ENCODE measurements at places on chromosomes 7 and 10.

- DNase-seq, result no peak
These were observed 102.3 kb upstream of the ARHGAP21 start for GRCh38 chr10:24826009-24826408.

DNA sequence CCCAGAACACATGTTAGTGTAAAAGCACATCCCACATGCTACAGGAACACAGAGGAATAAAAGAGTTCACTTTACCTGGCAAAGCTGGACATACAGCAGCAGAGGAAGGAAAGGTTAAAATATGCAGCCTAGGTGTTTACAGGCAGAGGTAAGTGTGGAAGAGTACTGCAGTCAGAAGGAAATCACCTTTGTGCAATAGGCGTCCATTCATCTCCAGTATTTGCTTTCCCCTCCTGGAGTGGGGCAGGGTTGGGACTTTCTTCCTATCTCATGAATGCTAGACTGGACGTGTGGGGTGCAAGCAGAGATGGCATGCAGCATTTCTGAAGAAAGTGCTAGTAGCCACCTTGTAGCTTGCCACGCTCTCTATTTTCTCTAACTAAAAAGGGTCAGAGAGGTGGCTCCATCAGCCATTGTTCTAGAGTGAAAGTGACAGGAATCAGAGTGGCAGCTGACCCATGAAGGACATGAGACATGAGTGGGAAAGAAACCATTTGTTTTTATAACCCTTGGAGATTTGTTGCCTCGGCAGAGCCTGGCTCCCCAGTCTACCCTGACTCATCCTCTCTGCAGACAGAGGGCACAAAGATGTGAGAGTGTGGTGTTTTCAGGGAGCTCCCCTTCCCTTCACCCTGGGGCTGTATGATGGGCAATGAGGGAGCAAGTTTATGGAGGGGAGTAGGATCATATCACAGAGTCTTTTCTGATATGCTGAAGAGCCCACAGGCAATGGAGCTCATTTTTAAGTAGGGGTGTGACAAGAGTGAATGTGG lies 101.2 kb upstream of the SEC61G start:
- no peak for DNase-seq

GRCh38 chr10:42809676-42810075 lies 27.1 kb downstream of the BMS1 start:
- no peak for DNase-seq

DNA sequence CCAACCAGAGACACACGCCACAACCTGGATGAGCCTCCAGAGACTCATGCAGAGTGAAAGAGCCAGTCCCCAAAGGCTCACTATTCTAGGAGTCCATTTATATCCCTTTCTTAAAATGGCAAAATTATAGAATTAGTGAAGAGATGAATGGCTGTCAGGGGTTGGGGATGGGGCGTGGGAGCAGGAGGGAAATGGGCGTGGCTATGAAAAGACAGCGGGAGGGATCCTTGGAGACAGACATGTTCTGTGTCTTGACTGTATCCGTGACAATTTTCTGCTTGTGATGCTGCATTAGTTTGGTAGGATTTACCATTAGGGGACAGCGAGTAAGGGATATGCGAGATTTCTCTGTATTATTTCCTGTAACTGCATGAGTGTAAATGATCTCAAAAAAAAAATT lies 33.0 kb downstream of the FAM53B start:
- DNase-seq, result no peak

GRCh38 chr10:48509974-48510692 lies 94.7 kb downstream of the ARHGAP22 start:
- DNase-seq, result no peak

- DNase-seq, result no peak
These were observed 285.0 kb downstream of the MALRD1 start for GRCh38 chr10:19333631-19334030.

- DNase-seq, result no peak
These were observed 52.5 kb upstream of the SPOCK2 start for GRCh38 chr10:72140850-72141249.

GRCh38 chr7:153566324-153566723 lies 485.9 kb upstream of the DPP6 start:
- DNase-seq, result no peak

DNA sequence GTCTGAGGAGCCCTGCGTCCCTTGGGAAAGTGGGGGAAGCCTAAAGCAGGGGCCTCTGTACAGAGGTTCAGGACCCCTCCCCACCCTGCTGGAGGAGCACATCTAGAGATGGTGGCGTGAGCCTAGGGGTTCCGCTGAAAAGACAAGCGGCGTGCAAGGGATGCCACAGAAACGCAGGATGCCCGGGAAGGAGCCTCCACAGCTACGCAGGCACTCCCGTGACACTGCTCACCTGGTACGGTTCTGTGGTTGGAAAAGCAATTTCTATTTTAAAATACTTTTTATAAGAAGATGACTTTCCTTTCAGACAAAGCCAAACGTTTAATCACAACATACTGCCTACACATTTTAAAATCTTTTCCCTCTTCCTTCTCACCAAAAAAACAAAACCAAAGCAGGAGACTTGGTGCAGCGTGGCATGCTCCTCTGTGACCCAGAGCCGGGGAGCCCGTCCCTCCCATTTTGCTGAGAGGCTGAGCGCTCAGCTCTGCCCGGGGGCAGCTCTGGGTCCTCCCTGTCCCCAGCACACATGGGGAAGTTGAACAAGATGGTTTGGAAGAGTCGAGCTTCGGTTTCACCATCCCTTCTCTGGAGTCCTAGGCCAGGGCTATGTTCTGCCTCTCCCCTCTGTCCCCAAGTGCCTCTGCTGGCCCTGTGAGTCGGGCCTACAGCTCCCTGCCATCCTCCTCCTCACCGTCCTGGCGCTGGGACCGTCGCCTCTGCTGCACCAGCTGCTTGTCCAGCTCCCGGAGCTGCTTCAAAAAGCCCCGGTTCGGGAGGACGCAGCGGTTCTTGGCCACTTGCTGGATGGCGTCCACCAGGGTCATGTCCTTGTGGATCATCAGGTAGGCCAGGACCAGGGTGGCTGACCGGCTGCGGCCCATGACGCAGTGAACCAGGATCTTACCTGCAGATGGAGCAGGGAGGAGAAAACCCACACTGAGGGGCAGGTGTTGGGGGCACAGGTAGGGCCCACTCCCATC lies 74.0 kb upstream of the SAMD8 start:
- DNase-seq, result no peak

DNA sequence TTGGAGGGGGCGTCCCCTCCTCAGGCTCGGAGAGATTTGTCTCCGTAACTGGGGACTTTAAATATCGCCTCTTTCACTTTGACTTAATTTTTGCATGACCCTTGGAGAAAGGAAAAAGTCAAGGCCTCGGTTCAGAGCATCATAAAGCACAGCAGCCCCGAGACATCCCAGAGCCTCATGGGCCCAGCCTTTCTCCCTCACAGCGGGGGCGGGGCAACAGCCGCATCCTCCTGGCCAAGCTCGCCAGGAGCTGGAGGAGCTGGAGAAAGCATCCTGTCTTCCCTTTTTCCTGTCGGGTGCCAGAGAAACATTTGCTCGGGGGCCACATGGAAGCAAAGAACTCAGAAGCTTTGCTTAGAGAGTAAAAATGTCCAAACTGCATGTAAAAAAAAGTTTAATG lies 43.6 kb upstream of the DPYSL4 start:
- no peak for DNase-seq

- DNase-seq, result no peak
These were observed 64.1 kb upstream of the MALRD1 start for GRCh38 chr10:18984531-18984930.

DNA sequence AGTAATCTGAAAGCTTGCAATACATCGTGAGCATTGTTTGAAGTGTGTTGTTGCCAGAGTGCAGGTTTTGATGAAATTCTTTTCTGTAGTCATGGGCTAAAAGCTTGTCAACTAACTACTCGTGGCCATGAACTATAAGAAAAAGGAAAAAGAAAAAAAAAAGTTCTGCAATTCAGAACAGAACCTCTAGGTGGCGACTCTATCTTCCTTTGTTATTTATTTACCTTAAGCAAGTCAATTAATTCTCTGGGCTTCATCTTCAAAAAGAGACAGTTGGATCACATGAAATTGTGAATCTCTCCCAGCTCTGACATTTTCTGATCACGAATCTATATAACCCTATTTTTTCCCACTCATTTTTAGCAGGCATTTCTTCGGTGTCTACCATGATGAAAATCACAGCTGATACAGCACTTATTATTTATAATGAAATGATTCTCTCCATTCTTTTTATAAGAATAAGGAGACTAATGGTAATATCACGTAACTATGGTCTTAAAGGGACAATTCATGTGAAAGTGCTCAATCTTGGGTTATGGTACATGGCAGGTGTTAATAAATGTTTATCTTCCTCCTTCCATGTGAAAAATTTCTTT lies 18.8 kb downstream of the TMEM196 start:
- DNase-seq, result no peak

DNA sequence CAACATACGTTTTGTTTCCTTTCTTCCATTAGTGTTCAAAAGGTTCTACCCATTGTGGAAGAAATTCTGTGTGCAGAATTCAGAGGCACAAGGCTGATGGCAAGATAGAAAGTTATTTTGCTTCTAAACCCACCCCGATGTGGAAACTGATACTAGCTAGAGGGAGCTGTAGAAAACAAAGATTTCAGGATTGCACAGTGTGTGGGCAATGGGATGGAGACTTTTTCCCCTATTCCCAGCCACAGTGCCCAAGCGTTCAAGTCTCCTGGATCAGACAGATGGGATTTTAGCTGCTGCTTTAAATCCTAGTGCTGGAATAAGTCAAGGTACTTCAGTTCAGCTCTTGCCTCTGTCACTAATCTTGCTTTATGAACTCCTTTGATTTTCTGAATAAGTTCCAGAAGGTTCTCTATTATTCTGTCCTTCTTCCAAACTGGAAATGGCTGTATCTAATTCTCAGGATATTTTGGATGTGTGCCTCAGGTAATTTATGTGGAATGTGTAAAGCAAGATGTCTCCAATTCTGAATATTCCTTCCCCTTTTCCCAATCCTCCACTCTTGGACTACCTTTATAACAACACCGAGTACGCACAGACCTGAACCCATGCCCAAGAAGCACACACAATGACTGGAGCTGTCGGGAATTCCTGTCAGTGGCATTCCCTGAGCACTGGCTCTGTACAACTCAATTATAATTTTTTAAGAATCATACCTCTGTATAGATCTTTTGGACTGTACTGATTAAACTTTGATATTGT lies 473.0 kb downstream of the PLXDC2 start:
- no peak for DNase-seq

- DNase-seq, result no peak
These were observed 86.5 kb upstream of the KDM7A start for GRCh38 chr7:140263277-140263676.

- no peak for DNase-seq
These were observed 22.8 kb upstream of the LANCL2 start for GRCh38 chr7:55342216-55342871.

DNA sequence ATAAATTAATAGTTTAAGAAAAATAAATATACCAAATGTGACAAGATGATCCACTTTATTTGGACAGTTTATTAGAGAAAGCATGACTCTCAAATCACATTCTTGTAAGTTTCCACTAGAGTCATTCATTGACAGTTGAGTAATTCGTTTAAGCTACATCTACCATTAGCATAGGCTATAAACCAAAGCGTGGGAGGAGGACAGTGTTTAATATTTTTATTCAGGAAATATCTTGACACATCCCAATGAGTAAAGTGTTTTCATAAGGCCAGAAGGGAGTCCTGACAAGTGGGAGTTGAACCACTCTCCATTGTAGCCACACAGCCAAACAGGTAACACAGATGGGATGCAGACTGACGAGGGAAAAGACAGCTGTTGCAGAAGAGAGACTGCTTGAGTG lies 386.5 kb upstream of the SEMA3D start:
- DNase-seq, result no peak

DNA sequence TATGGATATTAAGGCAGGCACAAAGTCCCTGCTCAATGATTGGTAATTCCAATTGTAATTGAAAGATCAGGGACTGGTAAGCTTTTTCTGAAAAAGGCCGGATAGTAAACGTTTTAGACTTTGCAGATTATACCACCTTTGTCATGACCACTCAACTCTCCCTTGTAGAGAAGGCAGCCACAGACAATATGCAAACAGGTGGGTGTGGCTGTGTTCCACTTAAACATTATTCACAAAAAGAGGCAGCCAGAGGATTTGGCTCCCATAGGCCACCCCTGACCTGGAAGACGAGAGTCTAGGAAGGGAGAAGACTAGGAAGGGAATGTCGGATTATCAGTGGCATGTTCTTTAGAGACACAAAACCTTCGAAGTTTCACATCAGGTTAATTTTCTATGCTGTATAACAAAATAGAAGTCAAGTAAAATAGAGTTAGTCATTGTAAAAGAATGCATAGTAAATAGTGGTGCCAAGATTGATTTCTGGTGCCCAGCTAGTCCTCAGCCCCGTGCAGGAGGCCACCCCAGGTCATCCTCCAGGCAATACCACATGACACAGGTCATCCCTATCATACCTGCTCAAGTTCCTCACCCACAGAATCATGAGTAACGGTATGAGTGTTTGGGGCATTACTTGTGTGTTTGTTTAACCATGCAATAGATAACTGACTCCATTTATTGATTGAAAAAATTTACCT lies 193.8 kb downstream of the PLPP4 start:
- no peak for DNase-seq

- no peak for DNase-seq
These were observed 12.3 kb downstream of the CAV2 start for GRCh38 chr7:116511552-116512519.

DNA sequence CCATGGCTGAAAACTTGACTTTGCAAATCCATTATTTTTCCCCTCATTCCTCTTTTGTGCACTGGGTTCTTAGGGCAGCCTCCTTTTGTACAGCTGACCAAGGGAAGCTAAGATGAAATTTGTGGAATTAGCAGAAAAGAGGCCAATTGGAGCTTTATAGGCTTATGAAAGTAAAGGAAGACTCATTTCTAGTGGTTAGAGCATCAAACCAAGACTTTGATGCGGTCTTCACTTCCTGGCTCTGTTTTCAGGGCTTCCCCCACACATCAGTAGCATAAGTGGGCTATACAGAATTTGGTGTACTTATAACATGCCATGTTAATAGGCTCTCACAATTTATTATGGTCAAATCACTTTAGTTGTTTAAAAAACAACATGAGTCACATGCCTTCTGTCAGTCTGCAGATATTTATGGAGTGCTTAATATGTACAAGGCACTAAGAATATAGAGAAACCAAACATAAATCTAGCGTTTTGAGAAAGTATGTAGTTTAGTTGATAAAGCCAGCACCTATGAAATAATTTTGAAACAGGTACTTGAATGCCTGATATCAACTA lies 5.7 kb downstream of the AUTS2 start:
- DNase-seq, result peak; percentile 25

DNA sequence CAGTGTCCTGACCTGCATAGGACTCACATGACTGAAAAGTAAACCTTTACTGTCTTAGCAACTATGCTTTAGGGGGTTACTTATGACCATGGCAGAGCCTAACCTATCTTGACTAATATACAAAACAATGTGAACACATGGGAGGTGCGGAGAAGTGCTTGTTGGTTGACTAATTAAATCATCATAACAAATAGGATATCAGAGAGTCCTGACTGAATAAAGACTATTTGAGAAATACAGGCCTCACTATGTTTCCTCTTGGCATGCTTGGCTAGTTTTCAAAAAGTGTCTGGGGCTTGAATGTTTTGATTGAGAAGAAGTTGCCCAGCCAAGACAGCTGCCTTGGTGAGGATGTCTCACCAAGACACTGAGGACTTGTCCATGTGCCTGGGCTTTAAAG lies 104.4 kb upstream of the PHYHIPL start:
- DNase-seq, result no peak

- DNase-seq, result no peak
These were observed 18.8 kb upstream of the LIPM start for GRCh38 chr10:88783724-88784123.

All from activated naive CD8-positive, alpha-beta T cell treated with anti-CD3 and anti-CD28 coated beads for 36 hours (primary cell).